ENCODE measurements at places on chromosomes 2 and 18.

DNA sequence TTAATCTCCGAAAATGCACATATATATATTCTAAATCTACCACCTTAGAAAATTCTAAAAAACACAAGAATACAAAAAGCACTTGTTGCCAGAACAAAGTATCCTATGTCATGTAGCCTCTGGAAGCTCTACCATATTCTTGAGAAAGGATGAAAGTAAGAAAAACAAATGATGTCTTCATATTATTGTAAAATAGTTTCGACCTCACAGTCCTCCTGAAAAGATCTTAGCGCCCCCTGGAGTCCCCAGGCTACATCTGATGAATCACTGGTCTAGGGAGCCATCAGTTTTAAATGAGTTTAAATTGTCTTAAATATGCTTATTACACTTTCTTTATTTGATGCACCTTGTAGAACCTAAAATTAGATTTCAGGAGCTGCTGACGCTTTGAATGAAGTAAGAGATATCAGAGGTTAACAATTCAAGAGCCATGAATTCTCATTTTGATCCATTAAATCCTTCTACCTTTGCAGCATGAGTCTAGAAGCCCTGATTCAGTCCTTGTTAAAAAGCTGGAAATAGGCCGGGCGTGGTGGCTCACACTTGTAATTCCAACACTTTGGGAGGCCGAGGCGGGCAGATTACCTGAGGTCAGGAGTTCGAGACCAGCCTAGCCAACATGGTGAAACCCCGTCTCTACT lies 138.8 kb downstream of the MCFD2 start:
- no peak for DNase-seq

DNA sequence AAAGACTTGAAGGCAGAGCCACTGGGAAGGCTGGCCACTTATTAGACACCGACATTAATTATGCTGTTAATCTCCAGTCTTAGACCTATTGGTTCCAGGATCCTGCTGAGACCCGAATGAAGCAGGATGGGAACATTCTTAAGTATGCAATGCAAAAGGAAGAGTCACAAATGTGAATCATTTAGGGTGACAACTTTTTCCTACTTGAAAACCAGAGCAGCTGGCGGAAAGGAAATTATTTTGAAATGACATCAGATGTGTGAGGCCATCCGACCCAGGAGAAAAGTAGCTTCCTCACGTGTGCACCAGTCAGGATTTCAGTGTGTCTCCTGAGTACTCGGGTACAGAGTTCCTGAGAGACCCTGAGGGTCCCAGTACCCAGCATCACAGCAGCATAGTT lies 222.9 kb upstream of the NCKAP5 start:
- DNase-seq, result no peak

- DNase-seq, result no peak
Observed at GRCh38 chr2:84799772-84800171, 81.1 kb downstream of the TRABD2A start.

GRCh38 chr2:216221811-216222210 lies 112.7 kb downstream of the XRCC5 start:
- no peak for DNase-seq

DNA sequence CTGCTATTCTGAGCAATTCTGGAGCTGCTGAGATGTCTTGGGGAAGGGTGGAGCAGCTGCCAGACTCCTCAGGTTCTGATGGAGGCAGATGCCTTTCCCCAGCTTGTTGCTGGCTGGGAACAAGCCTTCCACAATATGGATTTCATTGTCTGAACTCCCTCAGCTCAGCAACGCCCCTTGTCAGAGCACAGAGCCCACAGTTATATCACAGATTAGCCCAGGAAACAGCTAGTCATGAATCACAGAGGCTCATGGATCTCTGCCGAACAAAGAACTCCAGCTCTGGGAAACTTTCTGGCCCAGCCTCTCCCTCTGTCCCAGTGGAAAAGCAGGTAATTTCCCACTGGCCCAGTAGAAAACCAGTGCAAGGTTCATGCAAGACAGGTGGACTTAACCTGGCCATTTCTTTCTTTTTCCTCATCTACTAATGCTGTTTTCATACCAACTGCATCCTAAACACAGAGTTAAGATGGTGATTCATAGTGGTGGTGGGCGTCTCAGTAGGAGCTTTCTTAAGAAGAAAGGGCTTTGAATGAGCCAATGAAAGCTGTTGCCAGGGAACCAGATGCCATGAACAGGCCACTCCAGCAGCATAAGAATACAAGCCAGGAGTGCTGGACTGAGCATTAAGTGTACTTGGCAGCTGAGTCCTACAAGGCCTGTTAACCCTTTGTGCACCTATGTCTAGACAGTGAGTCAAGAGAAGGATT lies 8.7 kb upstream of the KIAA2012 start:
- DNase-seq, result no peak
